ENCODE measurements at places on chromosomes 4 and X. TPM values are rescaled to one million over a fixed set of nuclear protein-coding genes. Genes with fewer than 3 reads are reported as not detected.

The TRIML1 gene
- not detected for total RNA-seq

DNA sequence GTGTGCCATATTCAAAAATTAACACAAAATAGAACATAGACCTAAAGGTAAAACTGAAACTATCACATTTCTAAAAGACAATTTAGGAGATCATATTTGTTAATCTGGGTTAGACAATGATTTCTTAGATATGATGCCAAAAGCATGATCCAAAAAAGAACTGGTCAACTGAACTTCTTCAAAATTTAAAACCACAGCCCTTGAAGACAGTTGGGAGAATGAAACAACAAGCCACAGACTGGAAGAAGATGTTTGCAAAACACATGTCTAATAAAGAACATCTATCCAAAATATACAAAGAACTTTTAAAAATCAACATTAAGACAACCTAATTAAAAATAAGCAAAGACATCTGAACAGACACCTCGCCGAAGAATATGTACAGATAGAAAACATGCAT, 19.5 kb downstream of the COMMD8 start:
- DNase-seq = no peak

- DNase-seq = no peak
Measured at GRCh38 chr4:143617994-143618679, 82.3 kb downstream of the FREM3 start.

GRCh38 chr4:67549123-67549522, 3.8 kb upstream of the CENPC start:
- DNase-seq = no peak

DNA sequence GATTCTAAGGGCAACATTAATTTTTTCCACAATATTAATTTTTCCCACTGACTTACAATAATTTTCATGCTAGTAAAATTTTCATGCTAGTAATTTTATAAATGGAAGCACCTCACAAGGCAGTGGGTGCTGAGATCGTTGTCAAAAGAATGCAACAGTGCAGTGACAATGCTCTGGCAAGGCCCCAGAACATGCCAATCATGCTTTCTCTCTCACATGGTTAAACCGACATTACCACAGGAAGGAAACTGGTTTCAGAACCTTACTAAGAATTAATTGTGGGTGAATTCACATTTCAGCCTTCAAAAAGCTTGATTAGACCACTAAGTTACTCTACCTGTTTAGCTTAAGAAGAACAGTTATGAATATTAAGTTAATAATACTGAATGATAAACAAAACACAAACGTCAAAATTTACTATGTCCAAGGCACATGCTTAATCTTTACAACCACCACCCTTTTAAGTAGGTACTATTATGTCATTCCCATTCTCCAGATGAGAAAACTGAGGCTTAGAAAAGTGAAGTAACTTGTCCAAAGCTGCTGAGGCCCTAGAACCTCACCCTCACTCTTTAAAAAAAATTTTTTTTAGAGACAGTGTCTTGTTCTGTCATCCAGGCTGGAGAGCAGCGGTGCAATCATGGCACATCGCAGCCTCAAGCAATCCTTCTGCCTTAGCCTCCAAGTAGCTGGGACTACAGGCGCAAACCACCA, 10.0 kb upstream of the OPHN1 start:
- DNase-seq = peak; percentile 36
